ENCODE measurements at places on chromosomes 6 and 20.

GRCh38 chr20:58111310-58112016, 117.0 kb downstream of the ANKRD60 start:
- DNase-seq: peak; percentile 28

GRCh38 chr6:45353654-45354053, 24.1 kb downstream of the SUPT3H start:
- no peak for DNase-seq

DNA sequence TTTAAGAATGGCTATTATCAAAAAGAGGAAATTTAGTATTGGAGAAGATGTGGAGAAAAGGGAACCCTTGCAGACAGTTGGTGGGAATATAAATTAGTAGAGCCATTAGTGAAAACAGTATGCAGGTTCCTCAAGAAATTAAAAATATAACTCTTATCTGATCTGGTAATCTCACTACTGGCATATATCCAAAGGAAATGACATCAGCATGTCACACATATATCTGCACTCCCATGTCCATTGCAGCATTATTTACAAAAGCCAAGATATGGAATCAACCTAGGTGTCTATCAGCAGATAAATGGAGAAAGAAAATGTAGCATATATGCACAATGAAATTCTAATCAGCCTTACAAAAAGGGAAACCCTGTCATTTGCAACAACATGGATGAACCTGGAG, 2.6 kb downstream of the SIRPG start:
- no peak for DNase-seq

GRCh38 chr6:38824243-38824894, 109.3 kb downstream of the DNAH8 start:
- no peak for DNase-seq

DNA sequence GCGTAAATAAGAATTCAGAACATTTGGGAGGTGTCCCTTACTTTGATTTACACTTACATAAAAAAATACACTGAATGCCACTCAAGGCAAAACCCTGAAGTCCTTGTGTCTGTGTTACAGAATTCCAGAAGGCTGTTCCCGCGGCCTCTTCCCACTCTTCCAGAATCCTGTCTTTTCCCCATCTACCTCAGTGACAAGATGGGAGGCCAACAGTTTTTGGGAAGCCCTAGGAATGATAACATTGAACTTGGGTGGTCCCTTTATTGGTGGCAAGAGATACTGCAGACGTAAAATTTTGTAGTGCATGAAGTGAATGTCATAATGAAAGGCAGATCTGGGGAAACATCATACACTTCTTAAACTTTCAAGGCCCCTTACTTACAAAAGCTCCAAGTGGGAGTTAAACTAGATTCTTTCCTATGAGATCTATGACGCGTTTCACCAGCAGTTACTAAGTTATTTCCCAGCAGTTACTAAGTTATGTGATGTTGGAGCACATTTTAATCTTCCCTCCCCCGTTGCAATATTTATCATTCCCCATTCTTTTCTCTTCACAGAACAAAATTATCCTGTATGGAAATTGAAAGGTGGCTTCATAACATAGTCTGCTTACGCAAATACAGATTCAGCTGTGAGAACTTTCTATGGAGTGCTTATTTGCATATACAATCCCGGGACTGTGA, 79.5 kb downstream of the BCAS1 start:
- DNase-seq: peak; percentile 57

DNA sequence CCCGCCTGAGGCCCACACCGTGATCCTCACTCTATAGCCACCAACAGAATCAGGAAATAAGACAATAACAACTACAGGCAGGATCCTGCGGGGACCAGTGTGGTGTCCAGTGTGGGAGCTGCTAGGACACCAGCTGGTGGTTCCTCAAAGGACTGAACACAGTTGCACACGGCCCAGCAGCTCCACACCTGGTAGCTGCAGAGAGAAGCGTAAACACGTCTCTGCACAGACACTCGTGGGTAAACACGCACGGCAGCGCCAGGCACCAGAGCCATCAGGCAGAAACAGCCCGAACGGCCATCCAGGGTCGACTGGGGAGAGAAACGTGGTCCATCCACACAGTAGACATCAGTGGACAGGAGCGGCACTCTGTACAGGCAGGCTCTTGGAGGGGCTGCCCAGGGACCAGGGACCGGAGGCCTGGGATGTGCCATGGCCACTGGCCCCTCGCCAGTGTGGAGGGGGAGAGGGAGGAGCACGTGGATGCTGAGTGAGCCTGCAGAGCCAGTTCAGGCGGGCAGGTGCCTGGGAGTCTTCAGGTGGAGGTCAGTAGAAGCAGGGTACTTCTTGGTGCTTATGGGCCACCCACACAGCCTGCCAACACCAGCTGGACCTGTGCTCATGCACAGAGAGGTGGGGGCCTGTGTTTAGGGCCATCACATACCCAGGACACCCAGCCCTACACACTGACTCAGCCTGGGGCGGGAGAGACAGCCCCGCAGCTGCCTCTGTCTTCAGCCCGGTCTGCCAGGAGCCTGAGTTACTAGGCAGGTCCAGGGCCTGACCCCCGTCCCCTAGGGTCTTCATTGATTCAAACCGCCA, 7.4 kb upstream of the LAMA5 start:
- DNase-seq: no peak

GRCh38 chr6:128244751-128245405, 275.5 kb downstream of the PTPRK start:
- no peak for DNase-seq
